NB4 (cell line): ENCODE measurements at places on chromosomes 6 and 20.

- DNase-seq = no peak
These were observed 29.9 kb downstream of the TXNDC5 start for GRCh38 chr6:7880718-7881107.

- no peak for DNase-seq
These were observed 21.3 kb upstream of the WFDC2 start for GRCh38 chr20:45448270-45448669.

DNA sequence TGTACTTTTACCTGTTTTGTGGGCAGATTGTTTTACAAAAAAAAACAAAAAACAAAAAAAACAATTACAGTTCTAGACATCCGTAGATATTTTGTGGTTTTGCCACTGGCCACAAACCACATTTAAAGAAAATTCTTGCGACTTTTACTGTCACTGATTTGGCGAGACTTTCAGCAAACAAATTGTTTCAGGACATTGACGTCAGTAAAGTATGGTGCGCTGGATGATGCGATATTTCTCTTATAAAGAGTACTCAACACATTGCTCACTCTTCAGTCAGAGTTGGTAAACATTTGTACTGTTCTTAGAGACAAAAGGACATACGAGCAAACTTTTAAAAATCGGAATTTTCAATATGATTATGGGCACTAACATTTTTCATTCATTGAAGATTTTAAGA is 229.8 kb downstream of the HAO1 start:
- no peak for DNase-seq

DNA sequence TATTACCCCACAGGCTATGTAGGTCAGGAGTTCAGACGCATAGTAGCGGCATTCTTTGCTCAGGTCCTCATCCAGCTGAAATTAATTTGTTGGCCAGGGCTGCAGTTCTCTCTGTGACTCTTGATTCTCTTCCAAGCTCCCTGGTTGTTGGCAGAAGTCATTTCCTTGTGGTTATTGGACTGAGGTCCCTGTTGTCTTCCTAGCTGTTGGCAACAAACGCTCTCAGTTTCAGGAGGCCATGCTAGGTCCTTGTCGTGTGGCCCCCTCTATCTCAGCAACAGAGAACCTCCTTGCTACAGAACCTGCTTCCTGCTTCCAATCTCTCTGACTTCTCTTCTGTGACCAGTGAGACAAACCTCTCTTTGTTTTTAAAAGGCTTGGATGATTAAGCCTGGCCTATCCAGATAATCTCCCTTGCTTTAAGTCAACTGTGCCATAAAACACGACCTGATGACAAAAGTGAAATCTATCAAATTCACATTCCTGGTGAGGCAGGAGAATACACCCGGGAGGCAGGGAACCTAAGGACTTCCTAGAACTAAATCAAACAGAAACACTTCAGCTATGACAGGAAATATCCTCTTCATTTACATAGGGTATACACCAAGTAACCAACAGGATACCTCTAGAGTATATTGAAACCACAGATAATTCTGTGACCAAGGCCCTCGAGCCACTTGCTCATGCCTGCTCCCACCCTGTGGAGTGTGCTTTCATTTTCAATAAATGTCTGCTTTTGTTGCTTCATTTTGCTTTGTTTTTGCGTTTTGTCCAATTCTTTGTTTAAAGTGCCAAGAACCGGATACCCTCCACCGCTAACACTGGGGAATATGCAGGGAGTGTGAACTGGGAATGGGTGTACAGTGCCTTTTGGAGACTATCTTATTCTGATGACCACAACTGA is 196.0 kb downstream of the BTBD3 start:
- no peak for DNase-seq

DNA sequence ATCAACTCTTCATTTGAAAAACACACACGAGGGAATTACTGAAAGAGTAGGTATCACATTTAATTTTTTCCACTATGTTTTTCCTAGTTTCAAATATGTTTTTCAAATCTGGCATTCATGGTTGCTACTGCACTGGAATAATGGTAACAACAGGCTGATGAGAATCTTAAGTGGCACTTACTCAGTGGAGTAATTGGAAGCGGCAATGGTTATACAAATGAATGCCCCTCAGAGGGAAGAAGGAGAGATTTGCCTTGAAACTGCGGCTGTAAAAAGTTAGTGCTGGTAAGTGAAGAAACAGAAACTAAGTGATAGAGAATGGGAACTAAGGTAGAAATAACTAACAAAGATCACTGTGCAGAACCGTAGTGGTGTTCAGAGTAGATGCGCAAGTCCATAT is 41.0 kb upstream of the PDE7B start:
- DNase-seq = no peak

- peak; percentile 43 for DNase-seq
These were observed 34.5 kb upstream of the FERMT1 start for GRCh38 chr20:6157345-6157744.

GRCh38 chr20:6121504-6121903 is 1.3 kb downstream of the FERMT1 start:
- DNase-seq = peak; percentile 17

- no peak for DNase-seq
These were observed 28.5 kb upstream of the MRPS18A start for GRCh38 chr6:43716099-43716498.

DNA sequence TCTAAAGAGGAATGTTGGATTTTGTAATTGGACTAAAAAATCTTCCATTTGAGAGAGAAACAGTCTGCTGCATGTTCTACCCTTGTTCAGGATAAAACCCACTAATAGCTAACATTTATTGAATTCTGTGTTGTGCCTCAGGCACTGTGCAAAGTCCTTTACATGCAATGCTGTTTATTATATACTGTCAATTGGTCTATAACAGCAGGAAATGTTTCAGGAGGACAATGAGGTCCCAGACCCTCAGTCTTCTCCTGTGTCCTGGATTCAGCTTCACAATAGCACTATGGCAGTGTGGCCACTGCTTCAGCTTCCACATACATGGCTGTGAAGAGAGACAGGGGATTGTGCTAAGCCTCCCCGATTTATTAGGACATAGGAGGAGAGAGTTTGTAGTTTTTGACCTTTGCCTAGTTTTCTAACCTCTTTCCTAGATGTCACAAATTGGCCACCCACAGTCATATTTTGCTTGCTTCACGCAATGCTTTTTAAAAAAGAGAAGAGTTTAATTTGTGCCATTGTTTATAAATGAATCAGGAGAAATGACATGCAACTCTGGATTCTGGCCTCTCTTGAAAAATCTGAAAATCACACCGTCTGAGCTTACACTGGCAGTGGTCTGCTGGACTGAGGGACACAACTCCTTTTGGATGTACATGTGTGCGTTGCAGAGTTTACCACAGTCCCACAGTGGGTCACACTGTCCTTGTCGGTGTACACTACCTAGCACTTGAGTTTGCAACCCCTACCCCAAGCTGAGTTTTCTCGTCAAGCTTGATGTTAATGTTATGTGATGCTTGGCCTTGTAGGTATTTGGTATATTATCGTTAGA is 11.3 kb downstream of the PTPN1 start:
- DNase-seq = no peak
